ENCODE measurements at places on chromosomes 1 and 21.

DNA sequence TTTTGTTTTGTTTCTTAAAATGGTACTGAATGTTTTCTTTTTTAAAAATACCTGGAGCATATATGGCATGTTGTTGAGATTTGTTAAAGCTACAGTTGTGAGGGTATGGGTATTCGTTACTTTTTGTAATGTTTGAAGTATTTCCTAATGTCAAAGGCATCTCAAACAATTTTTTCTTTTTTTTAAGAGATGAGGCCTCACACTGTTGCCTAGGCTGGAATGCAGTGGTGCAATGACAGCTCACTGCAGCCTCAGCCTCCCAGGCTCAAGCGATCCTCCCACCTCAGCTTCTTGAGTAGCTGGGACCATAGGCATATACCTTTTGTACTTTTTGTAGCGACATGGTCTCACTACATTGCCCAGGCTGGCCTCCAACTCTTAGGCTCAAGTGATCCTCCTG is 16.1 kb downstream of the CLCN6 start:
- no peak for DNase-seq

DNA sequence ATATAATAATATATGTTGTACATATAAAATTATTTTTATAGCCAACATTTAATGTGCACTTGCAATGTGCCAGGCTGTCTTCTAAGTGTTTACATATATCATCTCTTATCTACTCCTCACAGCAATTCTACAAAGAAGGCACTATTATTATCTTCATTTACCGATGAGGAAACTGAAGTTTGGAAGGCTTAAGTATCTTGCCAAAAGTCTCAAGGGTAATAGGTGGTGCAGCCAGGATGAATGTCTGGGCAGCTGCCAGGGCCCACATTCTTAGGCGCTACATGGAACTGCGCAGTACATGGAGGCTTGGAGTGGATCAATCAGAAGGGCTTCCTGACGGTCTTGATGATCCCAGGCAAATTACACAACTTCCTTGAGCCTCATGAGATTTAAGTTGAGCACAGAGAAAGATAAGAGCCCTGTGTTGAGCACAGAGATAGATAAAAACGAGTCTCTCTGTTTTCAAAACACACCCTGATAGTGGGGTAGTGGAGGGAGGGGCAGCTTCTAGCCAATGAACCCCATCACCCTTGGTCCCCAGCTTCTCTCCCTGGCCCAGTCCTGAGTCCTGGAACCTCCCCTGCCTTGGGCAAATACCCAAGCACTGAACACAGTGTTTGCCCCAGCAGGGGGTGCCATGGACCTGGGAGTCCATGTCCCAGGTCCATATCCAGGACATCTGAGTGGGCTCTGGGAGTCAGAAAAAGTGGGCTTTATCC is 9.2 kb downstream of the POU3F1 start:
- peak; percentile 61 for DNase-seq

DNA sequence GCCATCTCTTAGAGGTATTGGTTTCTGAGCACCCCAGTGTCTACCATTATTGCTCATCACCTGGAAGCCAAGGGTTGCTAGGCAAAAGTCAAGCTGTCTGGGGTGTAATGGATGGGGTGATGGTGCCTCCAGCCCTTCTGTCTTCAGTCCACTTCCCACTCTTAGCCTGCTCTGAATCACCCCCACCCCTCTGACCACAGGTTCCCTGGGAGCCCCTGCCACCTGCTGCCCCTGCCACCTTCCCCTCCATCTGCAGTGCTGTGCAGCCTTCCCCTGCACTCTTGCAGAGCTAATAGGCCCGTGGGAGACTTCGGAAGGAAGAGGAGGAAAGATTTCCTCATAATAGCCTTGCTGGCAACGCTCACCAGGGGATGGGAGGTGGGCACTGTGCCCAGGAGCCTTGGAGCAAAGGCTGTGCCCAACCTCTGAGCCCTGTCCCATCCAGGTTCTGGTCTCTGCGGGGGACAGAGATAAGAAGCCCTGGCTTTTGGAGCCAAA is 35.5 kb downstream of the CAPN2 start:
- no peak for DNase-seq

DNA sequence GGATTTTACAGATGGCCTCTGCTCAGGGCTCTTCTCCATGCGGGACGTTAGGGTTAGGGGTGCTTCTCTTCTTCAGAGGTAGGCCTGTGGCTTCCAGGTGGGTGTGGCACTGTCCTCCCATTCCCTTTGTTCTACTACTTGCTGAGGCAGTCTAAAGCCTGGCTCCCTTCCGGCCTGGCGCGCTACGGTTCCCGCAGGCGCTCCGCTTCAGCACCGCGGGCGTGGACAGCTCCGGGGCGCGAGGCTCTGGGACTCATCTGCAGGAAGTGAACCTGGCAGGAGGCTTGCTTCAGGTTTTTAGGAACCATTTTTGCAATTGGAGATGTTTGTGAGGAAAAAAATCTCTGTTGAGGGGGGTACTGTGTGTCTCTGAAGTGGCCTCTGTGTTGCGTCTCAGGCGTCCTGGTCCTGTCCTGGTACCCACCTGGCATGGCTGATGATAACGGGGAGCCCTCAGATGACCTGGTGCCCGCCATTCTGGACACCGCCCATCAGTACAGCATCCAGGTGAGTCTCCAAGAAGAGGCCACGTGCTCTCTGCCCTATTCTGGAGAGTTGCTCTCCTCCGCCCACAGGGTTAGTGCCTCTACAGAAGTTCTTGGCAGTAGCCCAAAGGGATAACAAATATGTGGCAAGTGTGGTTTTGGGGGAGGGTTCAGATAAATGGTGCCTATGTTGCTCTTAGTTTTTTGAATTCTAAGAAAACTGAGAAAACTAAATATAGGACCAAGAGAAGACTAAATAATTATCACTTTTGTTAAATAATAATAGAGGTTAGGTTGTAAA is 1.9 kb downstream of the MANEAL start:
- peak; percentile 67 for DNase-seq

GRCh38 chr1:182046763-182047162 is 14.7 kb downstream of the ZNF648 start:
- no peak for DNase-seq

DNA sequence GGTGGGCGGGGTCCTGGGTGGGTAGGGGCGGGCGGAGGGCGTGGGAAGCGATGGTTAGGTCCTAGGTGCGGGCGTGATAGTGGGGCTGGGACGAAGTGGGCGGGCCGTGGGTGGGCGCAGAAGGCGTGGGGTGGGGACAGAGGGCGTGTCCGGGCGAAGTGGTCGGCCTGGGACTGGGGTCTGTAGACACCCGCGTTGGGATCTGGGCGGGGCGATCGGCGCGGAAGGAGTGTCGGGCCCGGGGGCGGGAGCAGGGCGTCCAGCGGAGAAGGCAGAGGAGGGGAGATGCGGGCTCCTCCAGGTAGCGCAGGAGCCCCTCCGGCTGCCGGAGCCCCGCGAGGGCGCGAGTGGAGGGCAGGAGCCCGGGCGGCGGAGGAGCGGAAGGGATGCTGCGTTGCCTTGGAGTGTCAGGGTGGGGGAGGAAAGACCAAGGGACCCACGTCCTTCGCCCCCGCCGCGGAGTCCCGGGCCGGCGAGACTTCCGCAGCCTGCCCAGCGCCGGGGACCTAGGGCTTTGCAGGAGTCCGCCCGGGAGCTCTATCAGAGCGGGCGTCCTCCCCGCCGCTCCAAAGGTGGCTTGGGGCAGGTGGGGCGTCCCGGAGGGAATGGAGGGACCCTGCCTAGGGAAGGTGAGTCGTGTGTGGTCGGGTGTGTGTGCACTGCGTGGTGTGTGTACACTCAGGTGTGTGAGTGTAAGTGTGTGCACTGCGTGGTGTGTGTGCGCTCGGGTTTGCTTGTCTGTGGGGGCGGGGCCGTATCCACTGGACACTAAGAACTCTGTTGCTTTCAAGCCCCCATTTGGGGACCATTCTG is 27.0 kb upstream of the PRSS38 start:
- DNase-seq: no peak

GRCh38 chr1:174414203-174414602 is 33.6 kb upstream of the GPR52 start:
- DNase-seq: no peak

DNA sequence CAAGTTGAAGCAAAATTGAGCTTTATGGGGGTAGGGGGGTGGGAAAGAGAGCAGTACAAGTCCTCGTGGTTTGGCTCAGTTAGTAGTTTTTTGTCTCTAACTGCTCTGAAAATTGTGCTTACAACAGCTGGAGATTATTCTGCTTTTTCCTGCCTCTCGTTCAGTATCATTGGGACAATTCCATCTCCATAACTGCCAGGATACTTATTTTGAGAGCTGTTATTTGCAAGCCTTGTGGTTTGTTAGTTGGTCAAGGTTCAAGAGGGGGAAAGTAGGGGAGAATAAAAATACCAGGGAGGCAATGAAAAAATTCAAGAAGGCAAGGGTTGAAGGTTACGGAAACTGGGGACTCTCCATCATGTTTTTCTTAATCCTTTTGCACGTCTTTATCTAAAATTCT is 811.8 kb upstream of the ADGRL2 start:
- no peak for DNase-seq
